ENCODE measurements at places on chromosomes 7 and 10. TPM values are rescaled to one million over a fixed set of nuclear protein-coding genes. Genes with fewer than 3 reads are reported as not detected.

Gene WDR11
- 81.7 TPM for total RNA-seq

Gene SPAM1
- not detected for total RNA-seq

Gene SH3PXD2A
- 24.0 TPM for total RNA-seq

Gene IDI2
- total RNA-seq, result not detected

Gene ASB4
- not detected for total RNA-seq

Gene STX1A
- total RNA-seq, result 16.3 TPM
